M059J (cell line): ENCODE measurements at places on chromosomes 5 and 9. TPM values are rescaled to one million over a fixed set of nuclear protein-coding genes. Genes with fewer than 3 reads are reported as not detected.
A peak's percentile ranks its signal among the peaks of the same experiment; 100 is the strongest.

GRCh38 chr5:103472830-103473229 lies 89.8 kb downstream of the NUDT12 start:
- DNase-seq = peak; percentile 77

GRCh38 chr5:157026789-157027424 lies 32.0 kb downstream of the HAVCR1 start:
- peak; percentile 12 for DNase-seq

DNA sequence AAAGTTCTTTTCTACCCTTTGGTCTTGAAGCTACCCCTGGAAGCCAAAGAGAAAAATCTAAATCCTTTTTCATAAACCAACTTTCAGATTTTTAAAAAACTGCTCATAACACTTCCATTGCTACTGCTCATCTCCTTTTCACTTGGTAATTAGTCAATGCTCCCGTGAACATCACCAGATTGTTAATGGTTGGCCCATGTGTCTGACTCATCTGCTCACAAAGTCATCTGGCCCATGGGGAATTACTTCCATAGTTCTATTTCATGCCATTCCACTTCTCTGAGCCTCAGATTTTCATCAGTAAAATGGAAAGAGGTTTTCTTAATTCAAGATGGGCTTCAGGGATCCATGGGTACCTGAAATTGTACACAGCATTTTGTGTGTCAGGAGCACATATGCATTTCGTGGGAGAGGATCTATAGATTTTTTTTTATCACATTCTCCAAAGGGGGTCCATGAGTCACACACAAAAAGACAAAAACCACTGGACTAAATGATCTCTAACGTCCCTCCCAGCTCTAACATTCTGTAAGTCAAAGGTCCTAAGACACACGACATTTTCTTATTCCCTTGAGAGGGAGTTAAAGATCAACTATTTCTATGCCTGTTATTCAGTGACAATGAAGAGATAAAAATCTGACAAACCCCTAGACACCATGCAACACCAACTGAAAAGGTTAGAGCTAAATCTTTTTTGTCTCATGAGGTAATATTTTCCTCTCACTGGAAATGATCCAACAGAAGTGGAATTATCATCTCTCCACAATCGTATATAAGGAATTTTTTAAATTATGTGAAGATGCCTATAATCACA lies 75.4 kb downstream of the TEX10 start:
- DNase-seq = peak; percentile 63

- peak; percentile 65 for DNase-seq
Observed at GRCh38 chr9:6034954-6035353, 19.5 kb upstream of the RANBP6 start.

- DNase-seq = no peak
Observed at GRCh38 chr9:120734607-120735410, 20.5 kb upstream of the MEGF9 start.

GAS1 gene
- 5.9 and 8.9 TPM in 2 replicates for total RNA-seq

SPARC gene
- total RNA-seq = 2,332 and 4,342 TPM in 2 replicates
